ENCODE measurements at places on chromosomes 5 and 9. TPM values are rescaled to one million over a fixed set of nuclear protein-coding genes. Genes with fewer than 3 reads are reported as not detected.

DNA sequence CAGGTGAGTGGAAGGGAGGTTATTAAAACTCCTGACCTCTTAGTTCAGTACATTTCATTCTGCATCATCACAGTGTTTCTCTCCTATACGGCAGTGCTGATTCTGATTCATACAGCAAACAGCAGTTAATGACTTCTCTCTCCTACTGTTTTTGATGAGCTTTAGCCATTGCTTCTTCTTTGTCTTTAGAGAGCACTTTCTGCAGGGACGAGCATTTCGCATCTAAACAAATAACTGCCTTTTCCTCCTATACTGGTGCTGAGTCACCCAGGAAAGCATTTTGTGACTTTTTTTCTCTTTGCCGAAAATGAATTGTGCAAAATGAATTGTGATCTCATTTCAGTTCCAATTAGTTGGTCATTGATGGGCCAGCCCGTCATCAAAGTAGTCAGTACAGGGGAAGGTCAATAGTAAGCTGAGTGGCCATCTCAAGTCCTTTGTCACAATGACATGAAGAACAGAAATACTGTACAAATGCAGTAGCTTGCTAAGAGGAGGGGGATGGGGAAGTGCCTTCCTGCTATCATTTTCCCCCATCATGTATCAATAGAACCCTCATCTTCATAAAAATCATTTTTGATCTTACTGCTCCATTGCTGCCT is 98.5 kb downstream of the INSYN2B start:
- no peak for DNase-seq

DNA sequence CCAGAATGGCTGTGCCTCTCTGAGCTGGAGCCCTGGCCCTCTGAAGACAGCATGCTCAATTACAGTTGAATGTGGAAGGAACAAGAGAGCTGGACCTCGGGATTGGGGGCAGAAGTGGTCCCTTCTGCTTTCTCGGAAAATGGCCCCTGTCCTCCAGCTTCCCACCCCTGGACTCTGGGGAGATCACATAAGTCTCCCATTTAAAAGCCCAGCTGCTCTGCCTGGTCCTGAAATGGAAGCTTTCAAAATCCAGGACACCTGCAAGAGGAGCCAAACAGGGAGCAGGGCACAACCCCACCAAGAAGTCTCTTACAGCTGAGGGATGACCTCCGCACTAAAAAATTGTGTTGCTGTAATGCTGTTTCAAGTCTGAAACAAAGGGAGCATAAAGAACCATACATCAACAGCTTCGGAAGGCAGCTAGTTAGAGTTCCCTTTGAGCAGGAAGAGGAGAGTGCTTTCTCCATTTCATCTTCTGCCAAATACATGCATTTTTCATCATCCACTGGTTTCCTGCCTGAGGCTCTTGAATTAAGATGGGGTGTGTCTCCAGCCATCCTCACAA is 48.2 kb downstream of the TGFBI start:
- DNase-seq, result no peak

Gene INSL6
- not detected for total RNA-seq

Gene TAF11L10
- not detected for total RNA-seq

Data from sciatic nerve (tissue), 2 donors.